ENCODE measurements at places on chromosomes 4 and X.

GRCh38 chrX:45760187-45760742 is 559.6 kb upstream of the DIPK2B start:
- DNase-seq: no peak

- DNase-seq: no peak
Measured at GRCh38 chr4:189299706-189300105, 641.0 kb upstream of the FRG1 start.

DNA sequence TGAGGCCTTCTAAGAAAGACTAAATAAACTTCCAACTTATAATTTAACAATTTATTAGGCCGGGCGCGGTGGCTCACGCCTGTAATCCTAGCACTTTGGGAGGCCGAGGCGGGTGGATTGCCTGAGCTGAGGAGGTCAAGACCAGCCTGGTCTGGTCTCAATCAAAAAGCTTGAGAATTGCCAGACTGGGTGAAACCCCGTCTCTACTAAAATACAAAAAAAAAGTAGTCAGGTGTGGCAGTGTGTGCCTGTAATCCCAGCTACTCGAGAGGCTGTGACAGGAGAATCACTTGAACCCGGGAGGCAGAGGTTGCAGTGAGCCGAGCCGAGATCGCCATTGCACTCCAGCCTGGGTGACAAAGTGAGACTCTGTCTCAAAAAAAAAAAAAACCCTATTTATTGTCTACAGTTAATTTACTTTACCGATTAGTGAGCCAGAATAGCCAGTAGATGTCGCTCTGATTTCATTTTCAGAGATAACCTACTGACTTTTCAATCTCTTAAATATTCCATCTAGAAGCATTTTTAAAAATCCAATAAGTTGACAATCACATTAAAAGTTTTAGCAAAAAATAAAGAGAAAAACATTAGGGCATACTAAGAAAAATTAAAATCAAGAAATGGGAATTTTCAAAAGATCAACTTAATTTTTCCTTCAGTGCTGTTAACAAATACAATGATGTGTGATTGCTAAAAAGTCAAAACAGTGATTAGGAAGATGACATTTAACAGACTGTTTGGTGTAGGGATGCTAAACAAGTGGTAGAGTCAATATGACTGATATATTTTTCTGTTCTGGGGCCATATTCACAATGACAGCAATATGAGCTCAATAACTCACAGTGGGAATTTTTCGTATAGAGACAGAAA is 4.3 kb upstream of the SHROOM3 start:
- DNase-seq: no peak

- no peak for DNase-seq
Measured at GRCh38 chr4:152310257-152310656, 225.6 kb downstream of the FBXW7 start.

DNA sequence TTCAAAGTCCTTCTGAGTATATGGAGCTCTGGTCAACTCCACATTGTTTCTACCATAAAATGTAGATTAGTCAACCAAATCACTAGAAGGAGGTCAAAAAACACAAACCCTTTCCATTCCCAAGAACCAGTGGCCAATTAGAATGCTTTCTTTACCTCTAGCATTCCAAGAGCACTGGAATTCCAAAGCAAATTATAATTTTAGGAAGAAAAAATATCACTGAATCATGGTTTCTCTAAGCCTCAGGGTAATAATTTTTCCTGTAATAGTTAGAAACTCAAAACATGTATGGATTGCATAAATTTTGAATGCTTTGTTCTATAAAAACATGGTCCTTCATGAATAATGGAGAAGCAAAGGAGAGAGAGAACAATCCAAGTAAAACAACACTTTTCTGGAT is 39.5 kb downstream of the LEF1 start:
- DNase-seq: no peak

Data from activated naive CD4-positive, alpha-beta T cell treated with anti-CD3 and anti-CD28 coated beads, Interleukin-2, amount 50 U/mL, for 72 hours (primary cell).